Stimulated activated CD4-positive, alpha-beta T cell treated with anti-CD3 and anti-CD28 coated beads, Interleukin-1b, Interleukin-23, amount 100 ng/mL, for 4 hours (primary cell): ENCODE measurements at places on chromosomes 7 and 10.

DNA sequence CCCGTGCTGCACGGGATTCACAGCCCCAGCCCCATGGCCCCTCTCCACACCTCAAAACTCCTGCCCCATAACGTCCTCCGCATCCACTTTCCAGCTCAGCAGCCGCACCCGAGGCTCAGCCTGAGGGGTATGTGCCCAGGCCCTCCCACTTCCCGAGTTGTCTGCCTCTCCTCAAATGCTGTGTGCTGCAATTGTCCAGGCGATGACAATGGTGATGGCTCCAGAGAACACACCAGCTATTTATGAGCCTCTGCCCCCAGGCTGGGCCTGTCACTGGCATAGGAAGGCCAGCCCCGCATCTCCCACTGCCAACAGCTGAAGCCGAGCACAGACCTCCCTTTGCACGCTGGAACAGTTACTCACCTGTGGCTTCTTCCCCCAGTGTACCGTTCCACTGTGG is 2.4 kb upstream of the LDB3 start:
- no peak for DNase-seq

DNA sequence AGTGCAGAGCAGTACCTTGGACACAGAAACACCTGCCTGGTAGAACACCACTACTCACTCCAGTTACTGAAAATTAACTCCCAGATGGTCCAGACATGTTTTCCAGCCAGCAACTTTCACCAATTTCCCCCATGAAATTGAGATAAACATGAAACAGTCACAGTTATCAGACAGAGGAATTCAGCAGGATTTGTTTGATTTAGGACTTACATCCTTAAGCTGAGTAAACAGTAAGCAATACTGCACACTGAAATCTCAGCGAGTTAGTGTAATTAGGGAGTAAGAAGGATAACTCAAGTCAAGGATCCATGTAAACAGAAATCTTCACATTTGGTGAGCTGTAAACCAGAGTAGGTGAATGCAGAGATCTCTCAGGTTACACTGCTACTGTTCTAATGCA is 353.5 kb downstream of the ELMO1 start:
- no peak for DNase-seq

DNA sequence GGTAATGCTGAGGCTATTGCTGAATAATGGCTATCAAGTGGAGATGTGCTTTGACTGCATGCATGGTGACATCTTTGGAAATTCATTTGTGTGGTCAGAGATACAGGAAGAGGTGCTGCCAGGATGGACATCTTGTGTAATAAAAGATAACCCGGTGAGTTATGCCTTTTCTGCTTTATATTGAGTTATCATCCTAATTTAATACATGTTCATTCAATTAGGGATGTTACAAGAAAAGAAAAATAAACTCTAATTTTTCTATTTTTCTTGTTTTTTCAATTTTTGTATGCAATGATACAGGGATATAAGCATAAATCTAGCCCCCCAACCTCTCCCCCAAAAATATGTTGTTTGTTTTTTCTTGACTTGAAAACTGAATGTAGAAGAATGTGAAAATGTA is 26.4 kb upstream of the LMOD2 start:
- no peak for DNase-seq

DNA sequence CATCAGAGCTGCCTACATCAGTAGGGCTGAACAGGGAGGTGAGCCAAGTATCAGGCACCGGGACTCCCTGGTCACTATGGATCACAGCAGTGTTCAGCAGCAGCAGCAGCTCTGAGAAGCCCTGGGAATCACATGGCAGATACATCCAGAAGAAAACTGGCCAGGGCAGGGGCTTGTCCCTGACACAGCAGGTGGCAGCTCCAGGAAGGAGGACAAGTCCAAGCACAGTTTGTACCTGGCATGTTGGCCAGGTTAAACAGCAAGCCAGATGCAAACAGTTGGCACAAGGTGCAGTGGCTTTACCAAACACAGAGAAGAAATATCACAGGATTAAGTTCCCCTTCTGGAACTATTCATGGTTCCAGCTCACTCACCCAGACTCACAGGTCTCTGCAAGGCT is 139.4 kb downstream of the KCNMA1 start:
- DNase-seq: no peak

DNA sequence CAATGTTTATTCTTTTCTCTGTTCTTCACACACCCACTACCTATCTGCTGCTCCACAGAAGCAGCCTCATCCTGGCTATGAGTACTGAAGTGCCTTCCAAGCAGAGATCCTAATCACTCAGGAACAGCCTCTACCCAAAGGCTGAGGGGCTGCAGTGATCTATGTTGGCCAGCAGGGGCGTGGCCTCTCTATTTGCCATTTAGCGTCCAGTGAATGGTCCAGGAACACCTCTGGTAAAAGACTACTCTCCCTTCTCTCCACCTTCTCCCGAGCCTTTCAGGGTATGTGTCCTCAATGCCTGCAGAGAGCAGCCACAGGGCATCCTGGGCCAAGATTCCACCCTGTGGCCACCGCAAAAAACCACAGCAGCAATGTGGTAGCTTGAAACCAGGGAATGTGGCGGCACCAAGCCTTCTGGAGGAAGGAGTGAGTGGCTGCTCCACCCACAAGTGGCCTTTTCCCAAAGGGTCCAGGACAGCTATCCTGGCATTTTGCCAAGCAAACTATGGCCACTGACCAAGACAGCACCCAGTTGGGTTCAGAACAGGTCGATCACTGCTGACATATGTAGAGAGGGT is 70.9 kb downstream of the SYPL1 start:
- no peak for DNase-seq

DNA sequence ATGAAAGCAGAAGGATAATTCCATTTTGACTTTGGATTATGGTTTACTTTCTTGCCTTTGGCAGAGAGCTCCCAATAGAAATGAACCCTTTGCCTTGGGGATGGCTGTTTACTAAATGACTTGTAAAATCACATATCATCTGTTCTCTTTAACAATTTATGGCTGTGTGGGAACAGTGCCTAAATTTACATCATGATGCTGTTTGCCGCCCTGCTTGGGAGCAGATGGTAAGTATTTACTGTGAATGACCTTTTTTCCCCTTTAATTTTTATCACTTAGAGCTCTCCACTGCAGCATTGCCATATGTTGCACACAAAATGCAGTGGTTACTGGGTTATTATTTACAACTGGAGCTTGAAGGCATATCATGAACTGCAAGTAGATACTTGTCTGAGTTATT is 13.4 kb downstream of the HEPACAM2 start:
- DNase-seq: no peak

- DNase-seq: no peak
Measured at GRCh38 chr7:139936760-139937310, 107.8 kb downstream of the TBXAS1 start.

DNA sequence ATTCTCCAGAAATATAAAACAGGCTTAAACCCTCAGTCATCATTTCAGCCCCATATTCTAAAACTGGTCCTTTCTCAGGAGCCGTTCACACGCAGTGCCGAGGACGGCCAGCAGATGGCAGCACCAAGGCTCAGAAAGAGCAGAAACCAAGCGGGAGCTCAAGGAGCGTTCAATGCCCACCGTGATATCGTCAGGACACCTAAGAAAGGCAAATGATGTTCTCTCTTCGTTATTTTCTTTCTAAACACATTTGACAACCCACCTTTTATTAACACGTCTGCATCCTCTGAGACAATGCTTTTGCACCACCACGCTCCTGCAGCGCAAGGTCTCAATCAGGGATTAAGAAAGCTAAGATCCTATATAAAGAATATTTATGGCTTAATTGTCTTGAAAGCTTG is 45.7 kb upstream of the RBM33 start:
- peak; percentile 86 for DNase-seq

GRCh38 chr10:79321951-79322350 is 25.3 kb upstream of the PPIF start:
- DNase-seq: no peak

DNA sequence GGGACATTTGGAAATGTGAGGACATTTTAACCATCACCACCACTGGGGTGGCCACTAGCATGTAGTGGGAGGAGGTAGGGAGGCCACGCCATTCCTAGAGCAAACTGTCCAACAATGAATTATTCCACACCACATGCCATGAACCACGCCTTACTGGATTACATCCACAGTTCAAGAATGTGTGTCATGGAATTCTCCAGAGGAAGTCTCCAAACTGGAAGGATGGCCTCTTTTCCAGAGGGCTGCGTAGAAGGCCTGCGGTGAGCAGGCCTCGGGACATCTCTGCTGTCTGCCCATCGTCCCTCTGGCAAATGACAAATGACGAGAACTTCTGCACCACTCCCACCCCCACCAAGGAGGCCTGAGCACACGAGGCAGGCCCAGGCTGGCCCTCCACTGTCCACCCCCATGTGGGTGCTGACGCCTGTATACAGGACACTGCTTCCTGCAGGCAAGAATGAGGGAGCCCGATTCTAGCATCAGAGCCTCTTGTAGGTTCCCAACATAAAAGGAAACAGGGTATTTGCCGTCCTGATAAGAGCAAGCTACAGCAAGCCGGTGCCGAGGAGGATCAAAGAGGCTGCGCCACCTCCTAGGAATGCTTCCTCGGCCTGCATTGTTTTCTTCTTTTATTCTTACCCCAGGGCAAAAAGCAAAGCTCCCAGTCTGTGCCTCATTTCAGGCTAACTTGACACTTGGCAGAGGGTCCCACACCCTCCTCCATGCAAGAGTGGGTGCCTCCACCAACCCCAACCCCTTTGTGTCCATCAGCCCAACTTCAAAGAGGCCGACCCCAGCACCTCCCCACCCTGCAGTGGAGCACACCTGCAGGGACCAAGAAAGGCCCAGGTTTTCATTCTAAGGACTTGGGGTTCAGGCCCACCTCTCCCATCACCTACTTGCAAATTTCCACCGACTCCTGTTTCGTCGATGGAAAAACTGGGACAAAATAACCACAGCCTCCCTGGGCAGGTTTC is 23.9 kb downstream of the TNS3 start:
- no peak for DNase-seq

GRCh38 chr7:137994216-137994615 is 7.7 kb downstream of the CREB3L2 start:
- no peak for DNase-seq

DNA sequence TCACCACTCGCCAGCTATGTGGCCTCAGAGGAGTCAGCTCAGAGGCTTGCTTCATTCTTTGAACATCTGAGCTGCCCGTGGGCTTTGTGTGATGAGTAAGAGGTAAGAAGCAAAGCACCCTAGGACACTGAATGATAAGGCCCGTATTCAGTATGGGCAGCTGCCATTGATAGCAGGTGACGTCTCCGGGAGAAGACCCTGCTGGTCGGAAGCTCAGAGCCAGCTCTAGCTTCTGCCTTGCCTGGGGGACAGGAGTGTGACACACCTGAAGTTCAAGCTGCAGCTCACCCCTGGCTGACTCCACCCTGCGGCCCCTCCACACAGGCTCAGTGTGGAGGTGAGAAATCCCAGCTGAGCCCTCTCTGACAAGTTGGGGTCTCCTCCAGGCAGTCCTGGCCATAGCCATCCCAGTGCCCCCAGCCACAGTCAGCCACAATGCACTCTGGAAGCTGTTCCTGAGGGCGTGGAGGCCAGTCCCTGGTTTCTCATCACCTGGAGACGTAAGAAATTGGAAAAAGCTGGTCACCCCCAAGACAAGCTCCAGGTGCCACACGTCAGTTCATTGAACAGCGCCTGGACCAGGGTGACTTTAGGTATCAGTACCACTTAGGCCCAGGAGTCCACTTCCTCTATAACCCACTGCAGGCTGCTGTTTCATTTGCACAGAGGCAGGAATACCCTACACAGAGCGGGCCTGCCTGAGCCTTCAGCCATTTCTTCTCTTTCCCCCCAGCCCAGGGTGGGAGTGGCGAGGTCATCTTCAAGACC is 164.9 kb upstream of the RHEB start:
- DNase-seq: no peak

GRCh38 chr7:75943864-75944263 is 28.9 kb downstream of the POR start:
- no peak for DNase-seq

DNA sequence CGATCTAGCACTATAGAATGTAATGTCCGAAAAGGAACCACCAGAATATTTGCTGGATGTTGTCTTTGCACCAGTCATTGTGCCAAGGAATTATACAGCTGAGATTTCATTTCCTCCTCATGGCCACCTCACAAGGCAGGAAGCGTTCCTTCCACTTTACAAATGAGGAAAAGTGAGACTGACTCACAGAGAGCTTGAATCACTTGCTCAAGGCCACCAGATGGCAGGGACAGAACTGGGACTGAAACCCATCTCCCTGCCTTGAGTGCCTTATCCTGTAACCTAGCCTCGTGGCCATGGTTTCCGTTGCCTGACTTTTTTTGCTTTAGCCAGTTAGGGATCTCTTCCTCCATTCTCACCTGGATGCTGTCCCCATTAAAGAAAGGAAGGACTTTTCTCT is 44.7 kb upstream of the PDZD8 start:
- no peak for DNase-seq

- DNase-seq: no peak
Measured at GRCh38 chr10:77279207-77279606, 358.4 kb downstream of the KCNMA1 start.

DNA sequence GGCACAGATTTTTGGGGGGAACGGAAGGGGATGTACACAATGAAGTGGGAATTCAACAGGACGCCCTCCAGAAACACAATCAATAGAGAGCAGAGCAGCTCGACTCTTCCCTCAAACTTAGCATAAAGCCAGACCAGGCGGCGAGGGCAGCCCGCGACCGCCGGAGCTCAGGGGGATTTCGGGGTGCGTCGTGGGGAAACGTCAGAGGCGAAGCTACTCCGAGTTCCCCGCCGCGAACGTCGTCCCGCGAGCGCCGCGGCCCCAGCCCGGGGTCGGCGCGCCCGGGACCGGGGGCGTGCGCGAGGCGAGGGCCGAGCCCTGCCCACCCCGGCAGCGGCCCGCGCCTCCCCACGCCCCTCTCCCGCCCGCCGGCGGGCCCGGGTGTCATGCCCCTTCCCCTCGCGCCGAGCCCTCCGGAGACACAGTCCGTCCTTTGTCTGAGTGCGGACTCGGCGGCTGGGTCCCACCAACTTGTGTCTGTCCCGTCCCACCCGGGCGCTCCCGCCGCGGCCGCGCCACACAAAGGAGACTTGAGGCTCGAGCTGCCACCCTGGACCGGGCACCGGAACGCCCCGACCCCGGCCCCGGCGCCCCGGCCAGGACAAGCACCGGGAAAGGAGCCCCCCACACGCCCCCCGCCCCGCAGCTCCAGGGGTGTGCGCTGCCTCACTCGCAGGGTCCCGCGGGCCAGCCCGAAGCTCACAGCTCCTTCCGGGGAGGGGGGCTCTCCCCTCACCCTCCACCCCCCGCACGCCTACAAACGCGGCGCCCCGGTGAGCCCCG is 634 bp downstream of the EZH2 start:
- DNase-seq: peak; percentile 35

- DNase-seq: no peak
Measured at GRCh38 chr10:115649217-115649616, 556.1 kb downstream of the ATRNL1 start.

DNA sequence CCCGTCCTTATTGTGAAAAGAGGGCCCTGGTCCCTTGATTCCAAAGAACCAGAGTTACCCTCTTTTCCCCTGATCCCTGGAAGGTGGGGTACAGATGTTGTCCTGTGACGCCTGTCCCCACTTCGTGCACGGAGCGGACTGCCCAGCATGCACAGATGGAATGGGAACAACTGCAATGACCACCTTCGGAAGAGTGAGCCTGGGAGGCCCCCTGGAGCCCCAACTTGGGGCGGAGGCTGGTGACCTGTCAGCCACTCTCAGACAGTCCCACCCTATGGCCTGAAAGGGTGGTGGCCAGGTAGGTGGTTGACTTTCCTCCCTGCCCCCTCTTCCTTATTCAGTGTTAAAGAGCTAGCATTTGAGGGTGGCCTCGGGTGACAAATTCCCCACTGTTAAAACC is 196.6 kb upstream of the GALNT17 start:
- DNase-seq: no peak
